Fibroblast of pulmonary artery (primary cell): ENCODE measurements at places on chromosomes 6 and 20.

DNA sequence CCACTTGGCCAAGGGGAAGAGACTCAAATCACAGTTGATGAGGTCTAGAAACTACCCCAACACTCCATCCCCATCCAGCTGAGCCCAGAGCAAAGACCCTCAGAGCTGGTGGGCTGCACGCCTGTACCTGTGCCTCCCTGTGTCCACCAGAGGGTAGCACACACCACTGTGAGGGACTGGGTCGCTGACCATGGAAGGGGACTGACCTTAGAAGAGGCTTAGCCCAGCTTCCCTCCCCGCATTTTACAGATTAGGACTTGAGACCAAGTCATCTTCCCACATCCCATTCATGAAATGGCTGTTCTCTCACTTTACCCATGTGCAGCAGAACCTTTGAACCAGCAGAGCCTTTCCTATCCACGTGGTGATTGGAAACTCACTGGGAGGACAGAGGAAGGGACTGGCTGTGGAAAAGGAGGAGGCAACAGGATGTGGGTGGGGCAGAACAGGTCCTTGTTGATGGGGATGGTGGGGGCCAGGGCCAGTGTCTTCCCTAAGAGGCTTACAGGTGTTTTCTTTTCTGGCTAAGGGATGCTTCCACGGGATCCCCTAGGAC, 44.3 kb downstream of the CPXM1 start:
- peak; percentile 72 for DNase-seq

- DNase-seq = peak; percentile 82
These were observed 74.7 kb downstream of the PTCHD4 start for GRCh38 chr6:48036316-48036715.

DNA sequence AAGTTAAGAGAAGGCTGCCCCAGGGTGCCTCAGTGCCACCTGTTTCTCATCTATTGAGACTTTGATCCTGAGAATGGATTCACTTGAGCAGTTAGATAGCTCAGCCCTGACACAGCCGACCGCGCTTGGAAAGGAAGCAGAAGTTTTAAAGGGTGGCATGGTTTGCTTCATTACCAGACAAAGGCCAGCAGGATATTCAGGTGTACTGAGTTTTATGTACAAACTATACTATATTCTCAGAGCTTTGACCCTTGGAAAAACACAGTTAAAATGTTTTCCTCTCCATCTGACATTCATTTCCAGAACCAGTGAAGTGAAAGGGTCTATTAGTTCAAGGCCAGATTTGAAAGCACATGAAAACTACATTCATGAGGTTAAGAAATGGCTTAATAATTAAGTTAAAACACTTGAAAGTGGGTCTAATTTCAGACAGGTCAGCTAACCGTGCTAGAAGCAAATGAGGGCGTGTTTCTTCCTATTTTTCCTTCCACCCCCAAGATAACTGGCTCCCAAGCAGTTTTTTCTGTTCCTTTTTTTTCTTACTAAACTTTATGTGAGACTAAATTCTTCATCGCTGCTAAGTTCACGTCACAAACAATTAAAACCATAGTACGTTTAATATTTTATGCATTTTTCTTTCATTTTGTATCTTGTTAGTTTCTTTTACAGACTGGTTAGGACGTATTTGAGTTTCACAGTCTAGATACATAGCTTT, 385.3 kb upstream of the SOX4 start:
- no peak for DNase-seq

GRCh38 chr6:16697437-16698161, 63.7 kb downstream of the ATXN1 start:
- no peak for DNase-seq

GRCh38 chr6:31575335-31575901, at the start of gene TNF:
Gene TNF (plus strand): TSS chr6:31575565. CDS start chr6:31575742, 177 bp downstream.
- no peak for DNase-seq

- peak; percentile 64 for DNase-seq
These were observed 332.6 kb downstream of the ADGRB3 start for GRCh38 chr6:68967549-68968300.

- no peak for DNase-seq
These were observed 97.9 kb downstream of the SSR1 start for GRCh38 chr6:7215131-7215530.

GRCh38 chr6:54515713-54516112, 207.5 kb downstream of the TINAG start:
- no peak for DNase-seq

DNA sequence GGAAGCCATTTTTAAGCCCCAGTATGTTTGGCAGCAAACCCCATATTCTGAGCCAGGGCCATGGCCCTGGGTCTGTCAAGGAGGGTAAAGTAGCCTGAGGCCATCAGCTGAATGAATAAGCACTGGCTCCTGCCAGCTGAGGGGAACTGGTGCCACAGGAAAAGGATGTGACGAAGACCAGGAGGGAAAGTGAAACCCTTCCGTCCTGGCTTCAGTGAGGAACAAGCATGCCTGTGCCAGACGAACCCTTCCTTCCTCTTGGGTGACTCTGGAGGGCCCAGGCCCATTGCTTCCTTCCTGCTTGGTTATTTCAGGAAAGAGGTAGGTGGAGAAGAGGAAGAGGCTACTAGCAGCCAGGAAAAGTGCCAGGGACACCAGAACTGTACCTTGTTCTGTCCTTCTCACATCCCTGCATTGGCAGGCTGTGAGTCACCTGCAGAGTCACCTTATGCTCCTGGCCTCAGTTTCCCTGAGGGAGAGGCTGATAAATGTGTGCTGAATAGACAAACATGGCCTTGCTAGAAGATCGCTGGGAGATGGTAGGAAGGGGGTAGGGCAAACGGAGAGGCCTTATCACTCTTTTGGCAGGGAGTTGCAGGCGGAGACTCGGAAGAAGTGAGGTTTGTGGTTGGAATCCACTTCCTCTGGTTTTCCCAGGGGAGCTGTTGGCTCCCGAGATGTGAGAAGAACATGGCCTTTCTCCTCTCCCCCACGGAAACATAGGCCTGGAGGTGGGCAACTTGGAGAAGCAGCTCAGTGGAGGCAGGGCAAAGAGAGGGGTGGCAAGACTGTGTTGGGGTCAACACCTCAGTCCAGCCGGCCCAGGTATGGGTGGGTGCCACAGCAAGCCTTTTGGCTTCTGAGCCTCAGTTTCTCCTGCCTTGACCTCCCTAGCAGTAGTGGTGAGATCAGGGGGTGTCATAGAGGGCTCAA, 37.4 kb downstream of the COX4I2 start:
- peak; percentile 93 for DNase-seq

- no peak for DNase-seq
These were observed 47.4 kb downstream of the AIG1 start for GRCh38 chr6:143107911-143108761.

- DNase-seq = no peak
These were observed 4.4 kb upstream of the GSTA4 start for GRCh38 chr6:52999456-52999855.

- DNase-seq = no peak
These were observed 24.3 kb downstream of the TFAP2B start for GRCh38 chr6:50842861-50843384.

DNA sequence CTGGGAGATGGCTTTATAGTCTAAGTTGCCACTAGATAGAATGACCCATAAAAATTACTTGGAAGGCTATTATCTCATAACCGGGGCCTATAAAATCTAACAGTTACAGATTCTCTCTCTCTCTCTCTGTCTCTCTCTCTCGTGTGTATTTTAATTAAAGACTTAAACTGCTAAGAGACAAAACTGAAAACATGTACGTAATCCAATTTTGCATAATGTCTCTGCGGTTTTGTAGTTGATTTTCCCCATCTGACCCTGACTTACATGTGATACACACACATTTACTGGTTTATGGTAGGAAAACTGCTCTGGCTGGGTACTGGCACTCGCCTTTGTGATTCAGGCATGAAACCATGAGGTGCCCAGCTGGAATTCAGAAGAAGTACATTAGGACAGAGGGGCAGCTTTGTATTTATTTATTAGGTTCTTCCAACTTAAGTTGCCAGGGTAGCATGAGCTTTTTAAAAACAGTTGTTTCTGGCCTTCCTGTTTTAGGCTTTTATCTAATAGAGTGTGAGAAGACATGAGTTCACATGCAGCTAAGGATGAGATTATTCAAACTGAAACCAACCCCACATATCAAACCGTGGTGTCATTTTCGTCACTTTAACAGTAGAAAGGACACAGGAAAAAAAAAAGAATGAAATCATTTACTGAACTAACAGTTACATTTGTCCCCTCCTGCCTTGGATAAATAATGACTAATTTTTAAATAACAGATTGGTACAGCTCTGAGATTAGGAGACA, 182.5 kb downstream of the GMPR start:
- DNase-seq = peak; percentile 60

- peak; percentile 17 for DNase-seq
These were observed 43.7 kb downstream of the APCDD1L start for GRCh38 chr20:58471193-58472164.

DNA sequence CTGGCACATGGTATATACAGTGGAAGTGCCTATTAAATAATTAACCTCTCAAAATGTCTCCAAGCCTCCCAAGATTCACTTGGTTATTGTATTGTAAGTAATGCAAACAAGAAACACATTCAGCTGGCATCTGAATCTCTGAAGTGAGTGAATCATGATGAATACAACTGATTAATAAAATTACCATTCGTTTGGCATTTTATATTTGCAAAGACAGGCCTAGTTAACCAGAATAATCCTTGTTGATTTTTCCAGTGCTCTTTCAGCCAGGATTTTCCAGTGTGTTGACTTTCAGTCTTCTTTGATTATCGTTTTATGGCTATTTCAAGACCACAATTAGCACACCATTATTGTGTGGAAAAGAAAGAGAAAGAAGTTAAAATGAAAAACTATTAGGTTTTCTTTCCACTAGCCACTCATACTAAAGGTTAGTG, 20.3 kb downstream of the SLC22A2 start:
- DNase-seq = no peak

DNA sequence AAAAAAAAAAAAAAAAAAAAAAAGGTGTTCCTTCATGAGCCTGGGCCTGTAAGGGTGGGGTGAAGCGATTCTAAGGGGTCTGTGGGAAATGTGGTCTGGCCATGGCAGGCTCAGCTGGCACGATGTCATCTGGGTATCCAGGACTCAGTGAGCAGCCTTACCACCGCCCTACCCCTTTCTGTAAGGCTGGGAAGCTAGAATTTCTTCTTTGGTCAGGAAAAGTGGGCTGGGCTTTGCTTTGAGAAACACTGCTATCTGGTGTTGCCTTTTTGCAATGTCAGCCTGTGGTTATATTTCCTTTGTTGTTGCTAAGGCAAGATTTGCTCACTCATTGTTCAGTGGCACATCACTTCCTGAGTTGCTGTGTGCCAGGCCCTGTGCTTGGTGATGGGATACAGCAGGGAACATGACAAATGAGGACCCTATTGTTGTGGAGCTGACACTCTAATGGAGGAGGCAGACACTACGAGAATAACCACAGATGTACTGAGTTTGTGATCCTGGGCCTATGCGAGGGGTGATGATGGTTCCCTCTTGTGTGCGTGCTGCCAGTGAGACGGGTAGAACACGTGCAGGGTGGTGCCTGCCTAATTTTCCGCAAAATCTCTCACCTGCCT, 45.9 kb upstream of the ZNFX1 start:
- peak; percentile 89 for DNase-seq

DNA sequence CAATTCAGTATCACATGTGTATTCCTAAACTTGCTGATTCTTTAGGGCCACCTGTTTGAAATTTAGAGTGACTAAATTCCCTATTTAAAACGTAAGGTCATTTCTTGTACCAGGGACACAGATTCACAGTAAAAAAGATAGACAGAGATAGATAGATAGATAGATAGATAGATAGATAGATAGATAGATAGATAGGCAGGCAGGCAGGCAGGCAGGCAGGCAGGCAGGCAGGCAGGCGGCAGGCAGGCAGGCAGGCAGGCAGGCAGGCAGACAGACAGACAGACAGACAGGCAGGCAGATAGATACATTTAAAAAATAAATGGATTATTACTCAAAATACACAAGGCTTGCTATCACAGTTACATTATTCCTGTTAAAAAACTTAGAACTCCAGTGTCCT, 54.2 kb downstream of the AGPAT4 start:
- no peak for DNase-seq

GRCh38 chr6:53492860-53493634, 51.9 kb downstream of the GCLC start:
- peak; percentile 76 for DNase-seq

GRCh38 chr6:42389736-42390135, 62.0 kb downstream of the TRERF1 start:
- DNase-seq = no peak

GRCh38 chr20:40724566-40724965, 35.5 kb upstream of the MAFB start:
- no peak for DNase-seq

DNA sequence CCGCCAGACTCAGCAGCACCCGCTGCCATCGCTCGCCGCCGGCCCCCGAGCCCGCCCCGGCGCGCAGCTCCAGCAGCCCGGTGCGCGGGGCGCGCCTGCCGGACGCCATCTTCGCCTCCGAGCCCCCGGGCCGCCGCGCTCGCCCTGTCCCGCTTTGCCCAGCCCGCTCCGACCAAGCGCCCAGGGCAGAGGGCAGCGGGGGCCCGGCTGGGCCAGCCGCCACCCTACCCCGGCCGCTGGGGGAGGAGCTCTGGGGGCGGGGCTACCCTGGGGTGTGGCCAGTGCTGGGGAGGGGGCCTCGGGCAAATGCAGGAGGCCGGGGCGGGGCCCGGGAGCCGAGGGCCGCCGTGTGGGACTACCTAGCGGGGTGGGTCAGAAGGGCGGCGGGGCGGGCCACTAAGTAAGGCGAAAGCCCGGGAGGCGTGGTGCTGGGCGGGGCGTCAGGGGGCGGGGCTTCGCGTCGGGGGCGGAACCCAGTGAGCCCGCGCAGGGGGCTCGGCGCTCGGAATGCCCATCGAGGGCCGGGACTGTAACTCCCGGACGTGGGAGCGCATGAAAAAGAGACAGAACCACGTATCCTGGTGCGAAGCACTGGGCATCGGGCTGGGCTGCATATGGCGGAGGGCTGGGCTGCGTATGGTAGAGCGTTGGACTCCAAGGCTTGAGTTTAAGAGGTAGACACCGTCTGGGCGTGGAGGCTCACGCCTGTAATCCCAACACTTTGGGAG, at the start of gene SNTA1:
TSS of gene SNTA1 (minus strand) at position 252 of the 728 bp plus-strand sequence. CDS start at position 109, 143 bp downstream.
- peak; percentile 75 for DNase-seq

DNA sequence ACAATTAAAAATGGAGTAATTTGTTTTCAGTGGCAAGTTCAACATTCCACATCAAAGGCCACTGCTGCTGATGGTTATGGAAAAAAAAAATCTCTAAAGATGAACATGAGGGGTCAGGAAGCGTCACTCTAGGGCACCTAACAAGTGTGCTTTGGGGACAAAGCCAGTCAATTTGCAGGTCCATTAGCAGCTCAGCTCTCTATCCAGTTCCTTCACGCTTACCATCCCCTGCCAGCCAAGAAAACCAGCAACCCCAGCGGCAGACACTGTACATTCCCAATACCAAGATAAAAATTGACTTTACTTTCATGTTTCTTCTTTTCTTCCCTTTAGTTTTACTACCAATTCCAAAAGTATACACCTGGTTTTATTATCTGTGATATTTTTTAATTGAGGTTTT, 10.1 kb downstream of the RFX6 start:
- no peak for DNase-seq

- DNase-seq = no peak
These were observed 7.9 kb upstream of the RIN2 start for GRCh38 chr20:19750101-19750606.
